ENCODE measurements at places on chromosomes 12 and 14.

GRCh38 chr12:45781080-45781479 is 51.6 kb downstream of the ARID2 start:
- no peak for DNase-seq

DNA sequence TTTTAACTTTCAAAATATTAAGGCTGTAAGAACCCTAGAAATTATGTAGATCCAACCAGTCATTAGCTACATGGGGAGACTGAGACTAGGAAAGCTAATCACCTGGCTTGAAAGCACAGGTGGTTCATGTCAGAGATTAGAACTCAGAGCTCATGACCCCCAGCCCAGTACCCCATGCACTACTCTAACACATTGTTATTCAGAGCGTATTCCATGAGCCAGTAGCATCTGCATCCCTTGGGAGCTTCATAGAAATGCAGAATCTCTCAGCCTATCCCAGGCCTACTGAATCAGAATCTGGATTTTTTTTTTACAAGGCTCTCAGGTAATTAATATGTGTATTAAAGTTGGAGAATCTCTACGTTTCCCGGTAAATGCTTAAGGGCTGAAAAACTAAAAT is 161.7 kb downstream of the BTG1 start:
- DNase-seq = no peak

GRCh38 chr12:9651265-9651729 is 18.2 kb upstream of the CLEC2D start:
- peak; percentile 74 for DNase-seq

DNA sequence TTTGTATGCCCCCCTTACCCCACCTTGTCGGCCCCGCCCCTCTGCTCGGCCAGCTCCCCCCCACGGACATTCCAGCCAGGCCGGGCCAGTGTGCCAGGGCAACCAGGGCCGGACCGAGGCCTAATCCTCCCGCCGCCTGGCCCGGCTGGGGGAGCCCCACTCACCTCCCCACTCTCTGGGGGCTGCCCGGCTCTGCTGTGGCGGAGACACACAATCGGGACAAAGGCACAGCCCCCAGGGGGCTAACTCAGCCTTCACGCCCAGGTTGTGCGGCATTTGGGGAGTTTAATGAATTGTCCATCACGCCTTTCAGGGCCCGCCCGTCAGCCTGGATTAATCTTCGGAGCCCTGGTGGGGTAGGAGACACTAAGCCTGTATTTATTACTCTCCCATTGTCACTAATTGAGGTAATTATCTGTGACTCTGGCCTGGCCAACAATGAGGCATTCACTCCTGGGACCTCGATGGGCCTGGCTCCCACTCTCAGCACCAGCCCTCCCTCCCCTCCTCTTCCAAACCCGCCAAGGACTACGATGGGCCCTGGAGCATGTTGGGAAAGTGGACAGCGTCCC is 8.7 kb downstream of the WNT1 start:
- no peak for DNase-seq

DNA sequence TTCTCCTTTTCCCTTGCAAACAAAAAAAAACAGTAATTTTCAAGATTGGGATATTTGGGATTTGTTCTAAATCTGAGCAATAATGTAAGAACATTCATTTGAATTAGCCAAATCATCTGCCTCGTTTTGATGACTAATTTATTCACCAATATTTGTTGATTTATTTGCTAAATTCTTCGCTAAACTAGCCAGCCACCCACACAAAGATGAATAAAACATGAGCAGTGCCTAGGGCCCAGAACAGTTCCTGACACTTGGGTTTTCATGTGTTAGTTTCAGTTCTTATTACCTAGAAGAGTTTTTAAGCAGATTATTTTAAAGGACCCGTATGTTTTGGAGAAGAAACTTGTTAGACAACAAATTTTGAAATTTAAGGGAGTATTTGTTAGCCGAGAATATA is 1.4 kb downstream of the ETNK1 start:
- peak; percentile 62 for DNase-seq

DNA sequence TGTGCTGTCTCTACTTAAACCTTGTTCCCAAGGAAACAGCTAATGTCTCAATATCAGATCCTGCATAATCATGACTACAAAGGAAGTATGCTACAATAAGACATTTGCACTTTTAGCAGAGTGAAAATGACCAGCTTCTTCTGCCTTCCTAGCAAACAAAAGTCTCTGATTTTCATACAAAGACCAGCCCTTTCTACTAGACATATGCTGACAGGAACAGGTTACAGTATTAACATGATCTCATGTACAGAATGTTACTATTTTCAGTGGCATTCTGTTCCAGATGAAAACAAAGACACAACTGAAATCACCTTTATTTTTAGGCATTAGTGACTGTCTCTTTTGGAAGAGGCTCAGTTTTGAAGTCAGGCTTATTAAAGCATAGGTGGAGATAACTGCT is 228.6 kb downstream of the MED13L start:
- peak; percentile 30 for DNase-seq

- no peak for DNase-seq
These were observed 5.8 kb downstream of the HNRNPA1 start for GRCh38 chr12:54286042-54287030.

GRCh38 chr12:131535779-131536178 is 175.1 kb upstream of the SFSWAP start:
- DNase-seq = no peak

- no peak for DNase-seq
These were observed 1.6 kb downstream of the ABCB9 start for GRCh38 chr12:122964439-122965257.

GRCh38 chr12:24560831-24561271 is 388.1 kb downstream of the BCAT1 start:
- peak; percentile 25 for DNase-seq

GRCh38 chr12:9509464-9510161 is 98.1 kb downstream of the KLRB1 start:
- DNase-seq = peak; percentile 12

DNA sequence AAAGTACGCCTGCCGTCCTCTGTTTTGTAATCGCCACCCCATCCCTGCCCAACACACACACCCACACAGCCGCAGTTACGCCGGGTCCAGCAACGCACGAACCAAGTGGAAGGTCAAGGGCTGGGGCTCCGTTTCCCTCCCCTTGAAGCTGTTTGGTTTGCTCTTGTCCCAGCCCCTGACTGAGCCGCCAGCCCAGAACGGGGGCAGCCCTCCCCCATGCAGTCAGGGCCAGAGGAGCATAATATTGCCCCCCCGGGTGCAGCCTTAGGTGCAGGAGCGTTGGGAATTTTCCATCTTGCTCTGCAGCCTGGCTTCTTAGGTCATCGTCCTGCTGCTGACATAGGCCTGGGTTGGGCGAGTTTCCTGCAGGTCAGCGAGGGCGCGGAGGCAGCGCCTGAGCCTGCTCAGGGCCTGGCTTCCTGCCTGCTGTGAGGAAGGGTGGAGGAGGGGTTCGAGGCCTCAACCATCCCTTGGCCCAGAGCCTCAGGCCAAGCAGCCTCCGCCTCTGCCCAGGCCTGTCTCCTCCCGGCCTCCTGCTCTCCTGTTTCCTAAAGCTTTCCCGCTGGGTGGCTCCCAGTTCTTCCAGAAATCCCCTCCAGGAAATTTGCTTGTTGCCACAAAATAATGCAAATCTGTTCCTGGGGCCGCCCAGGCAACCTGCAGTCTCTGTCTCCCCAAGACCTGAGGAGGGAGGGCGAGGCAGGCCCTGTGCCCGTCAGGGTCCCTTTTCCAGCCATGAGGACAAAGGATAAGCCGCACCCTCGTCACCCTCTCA is 44.5 kb downstream of the PSMA6 start:
- DNase-seq = peak; percentile 73

GRCh38 chr14:41285186-41285748 is 321.4 kb upstream of the LRFN5 start:
- peak; percentile 23 for DNase-seq

DNA sequence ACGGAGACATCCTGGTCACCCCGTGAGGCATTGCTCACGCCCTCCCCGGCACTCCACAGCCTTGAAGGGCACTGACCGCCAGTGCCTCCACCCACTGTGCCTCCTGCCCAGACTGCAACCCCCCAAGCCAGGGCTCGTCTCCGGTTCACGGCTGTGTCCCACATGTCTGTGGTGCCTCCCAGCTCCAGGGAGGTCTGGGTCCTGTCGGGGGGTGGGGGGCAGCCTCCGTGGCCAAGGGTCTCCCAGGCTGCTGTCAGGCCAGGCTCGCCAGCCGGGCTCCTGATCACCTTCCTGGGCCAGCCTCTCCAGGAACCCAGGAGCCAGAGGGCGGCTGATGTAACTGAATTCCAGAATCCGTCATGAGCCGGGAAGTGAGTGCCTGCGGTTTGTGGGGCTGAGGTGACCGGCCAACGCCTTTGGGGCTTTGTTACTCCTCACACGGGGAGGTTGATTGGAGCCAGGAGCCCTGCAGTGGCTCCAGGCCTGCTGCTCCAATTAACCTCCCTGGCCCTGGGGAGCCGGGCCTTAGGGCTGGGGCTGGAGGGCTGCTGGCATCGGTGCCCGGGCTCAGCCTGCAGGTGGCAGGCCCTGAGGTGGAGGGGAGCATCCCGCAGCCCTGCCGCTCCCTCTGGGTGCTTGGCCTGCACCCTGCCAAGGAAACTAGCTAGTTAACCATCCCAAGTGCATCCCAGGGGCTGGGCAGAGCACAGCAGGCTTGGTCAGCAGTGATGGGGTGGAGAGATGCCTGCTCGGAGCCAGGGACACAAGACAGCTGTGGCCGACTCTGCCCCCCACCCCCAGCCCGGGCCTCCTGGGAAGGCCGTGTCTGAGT is 36.4 kb upstream of the FBRSL1 start:
- no peak for DNase-seq

DNA sequence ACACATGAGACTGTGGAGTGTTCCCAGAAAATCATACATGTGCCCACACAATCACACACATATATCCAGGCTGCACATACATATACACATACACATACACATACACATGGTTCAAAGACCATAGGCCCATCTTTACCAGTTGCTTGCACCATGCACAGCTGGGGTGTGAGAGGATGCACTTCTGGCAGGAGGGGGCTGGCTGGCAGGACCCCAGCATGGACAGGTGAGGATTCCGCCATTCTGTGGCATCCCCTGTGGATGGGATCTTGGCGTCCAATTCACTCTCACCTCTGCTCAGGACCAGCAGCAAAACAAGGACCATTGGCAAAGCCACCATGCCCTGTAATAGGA is 7.0 kb downstream of the ITGB7 start:
- DNase-seq = no peak

DNA sequence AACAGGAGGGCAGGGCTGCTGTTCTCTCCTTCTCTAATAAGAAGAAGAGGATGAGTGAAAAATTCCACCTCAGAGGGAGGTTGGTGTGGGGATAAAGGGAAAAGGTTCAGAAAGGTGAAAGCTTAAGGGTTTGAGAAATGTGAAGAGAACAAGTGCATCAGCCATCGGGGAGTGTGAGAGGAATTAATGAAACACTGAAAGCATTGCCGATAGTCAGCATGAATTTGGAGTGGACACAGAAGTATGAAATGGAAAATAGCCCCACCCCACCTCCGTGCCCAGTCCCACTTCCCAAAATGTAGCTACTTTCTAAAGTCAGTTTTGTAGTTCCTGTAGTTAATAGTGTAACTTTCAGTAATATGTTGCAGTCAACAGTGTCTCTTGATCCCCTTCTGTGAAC is 33.4 kb downstream of the DIP2B start:
- no peak for DNase-seq

GRCh38 chr12:50999093-50999492 is 27.1 kb downstream of the SLC11A2 start:
- no peak for DNase-seq

GRCh38 chr12:64616201-64616600 is 5.9 kb downstream of the RASSF3 start:
- DNase-seq = no peak

- DNase-seq = no peak
These were observed 338.8 kb downstream of the DPF3 start for GRCh38 chr14:72554994-72555608.

- no peak for DNase-seq
These were observed 326.1 kb upstream of the RTL1 start for GRCh38 chr14:101229666-101230065.

GRCh38 chr12:47393403-47393790 is 312.4 kb downstream of the RPAP3 start:
- peak; percentile 15 for DNase-seq

DNA sequence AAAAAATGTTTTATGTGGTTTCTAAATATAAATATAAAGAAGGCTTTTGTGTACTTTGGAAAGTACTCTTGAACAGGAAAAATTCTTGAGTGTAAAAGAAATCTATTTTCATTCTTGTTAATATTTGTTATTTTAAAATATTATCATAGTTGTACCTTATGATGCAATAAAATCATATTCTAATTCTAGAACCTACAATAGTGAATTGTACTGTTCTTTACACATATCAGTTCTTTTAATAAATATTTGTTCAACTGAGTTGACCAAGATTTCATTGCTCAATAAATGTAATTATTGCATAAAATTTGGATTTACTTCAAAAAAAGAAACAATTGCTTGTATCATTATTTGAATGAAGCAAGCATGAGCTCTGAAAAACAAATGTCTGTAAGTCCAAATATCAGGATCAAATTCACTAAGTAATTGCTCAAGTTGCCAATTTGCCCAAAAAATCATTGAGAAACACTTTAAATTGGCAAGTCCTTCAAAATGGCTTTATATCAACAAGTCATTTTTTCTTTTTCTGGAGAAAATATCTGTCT is 191.6 kb upstream of the SLC16A7 start:
- DNase-seq = no peak

DNA sequence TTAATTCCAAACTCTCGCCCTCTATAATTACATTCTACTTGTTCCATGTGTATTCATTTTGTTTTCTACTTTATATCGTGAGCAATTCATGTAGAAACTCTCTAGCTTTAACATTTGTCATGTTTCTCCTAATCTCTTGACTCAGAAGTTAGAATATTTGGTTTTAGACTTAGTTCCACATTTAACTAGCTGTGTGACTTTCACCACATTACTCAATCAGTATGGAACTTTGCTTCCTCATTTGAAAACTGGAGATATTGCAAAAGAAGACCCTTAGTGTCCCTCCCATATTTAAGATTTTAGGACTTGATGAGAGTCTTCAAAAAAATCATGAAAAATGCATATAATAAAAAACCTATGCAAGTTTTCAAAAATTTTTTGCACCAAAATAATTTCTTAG is 447.5 kb downstream of the GXYLT1 start:
- no peak for DNase-seq

DNA sequence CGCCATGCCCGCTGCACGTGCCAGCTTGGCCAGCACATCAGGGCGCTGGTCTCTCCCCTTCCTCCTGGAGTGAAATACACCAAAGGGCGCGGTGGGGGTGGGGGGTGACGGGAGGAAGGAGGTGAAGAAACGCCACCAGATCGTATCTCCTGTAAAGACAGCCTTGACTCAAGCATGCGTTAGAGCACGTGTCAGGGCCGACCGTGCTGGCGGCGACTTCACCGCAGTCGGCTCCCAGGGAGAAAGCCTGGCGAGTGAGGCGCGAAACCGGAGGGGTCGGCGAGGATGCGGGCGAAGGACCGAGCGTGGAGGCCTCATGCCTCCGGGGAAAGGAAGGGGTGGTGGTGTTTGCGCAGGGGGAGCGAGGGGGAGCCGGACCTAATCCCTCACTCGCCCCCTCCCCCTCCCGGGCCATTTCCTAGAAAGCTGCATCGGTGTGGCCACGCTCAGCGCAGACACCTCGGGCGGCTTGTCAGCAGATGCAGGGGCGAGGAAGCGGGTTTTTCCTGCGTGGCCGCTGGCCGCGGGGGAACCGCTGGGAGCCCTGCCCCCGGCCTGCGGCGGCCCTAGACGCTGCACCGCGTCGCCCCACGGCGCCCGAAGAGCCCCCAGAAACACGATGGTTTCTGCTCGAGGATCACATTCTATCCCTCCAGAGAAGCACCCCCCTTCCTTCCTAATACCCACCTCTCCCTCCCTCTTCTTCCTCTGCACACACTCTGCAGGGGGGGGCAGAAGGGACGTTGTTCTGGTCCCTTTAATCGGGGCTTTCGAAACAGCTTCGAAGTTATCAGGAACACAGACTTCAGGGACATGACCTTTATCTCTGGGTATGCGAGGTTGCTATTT is 914 bp upstream of the CCND2 start:
- DNase-seq = peak; percentile 33

Measured in iris pigment epithelial cell (primary cell).